ENCODE measurements at places on chromosomes 4 and X.

- DNase-seq, result peak; percentile 74
These were observed 39.3 kb downstream of the BMP3 start for GRCh38 chr4:81069706-81070331.

DNA sequence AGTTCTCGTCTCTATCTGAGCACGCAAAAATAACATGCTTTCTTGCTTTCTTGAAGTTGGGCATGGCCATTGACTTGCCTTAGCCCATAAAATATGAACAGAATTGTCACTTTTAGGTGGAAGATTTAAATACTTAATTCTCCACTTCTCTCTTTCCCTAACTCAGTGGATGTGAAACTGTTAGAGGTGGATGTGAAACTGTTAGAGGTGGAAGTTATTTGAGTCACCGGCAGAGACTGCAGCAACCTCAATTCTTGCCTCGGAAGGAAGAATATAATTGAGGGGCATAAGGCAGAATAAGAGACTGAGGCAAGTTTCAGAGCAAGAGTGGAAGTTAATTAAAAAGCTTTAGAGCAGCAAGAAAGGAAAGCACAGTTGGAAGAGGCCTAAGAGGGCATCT lies 2.8 kb upstream of the PARM1 start:
- DNase-seq, result no peak

DNA sequence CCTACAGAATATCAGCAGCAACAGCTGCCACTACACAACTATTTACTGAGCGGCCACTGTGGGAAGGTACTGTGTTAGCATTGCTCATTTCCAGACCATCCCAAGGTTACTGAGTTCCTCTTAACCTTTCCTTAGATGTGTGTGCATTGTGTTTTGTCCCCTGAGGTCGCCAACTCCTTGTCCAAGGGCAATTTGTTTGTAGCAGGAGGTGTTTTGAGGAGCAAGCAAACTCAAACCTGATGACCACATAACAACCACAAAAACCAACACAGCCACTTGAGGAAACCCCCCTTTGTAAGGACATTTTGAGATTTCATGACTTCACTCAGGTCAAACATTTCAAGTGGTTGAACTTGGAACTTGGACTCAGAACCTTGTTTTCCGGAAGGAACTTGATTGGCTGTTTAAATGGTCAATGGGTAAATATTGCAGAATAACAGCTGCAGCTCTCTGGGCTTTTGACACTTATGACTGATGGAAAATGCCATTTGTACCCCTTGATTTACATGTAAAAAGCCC lies 122.3 kb downstream of the MID1IP1 start:
- no peak for DNase-seq

DNA sequence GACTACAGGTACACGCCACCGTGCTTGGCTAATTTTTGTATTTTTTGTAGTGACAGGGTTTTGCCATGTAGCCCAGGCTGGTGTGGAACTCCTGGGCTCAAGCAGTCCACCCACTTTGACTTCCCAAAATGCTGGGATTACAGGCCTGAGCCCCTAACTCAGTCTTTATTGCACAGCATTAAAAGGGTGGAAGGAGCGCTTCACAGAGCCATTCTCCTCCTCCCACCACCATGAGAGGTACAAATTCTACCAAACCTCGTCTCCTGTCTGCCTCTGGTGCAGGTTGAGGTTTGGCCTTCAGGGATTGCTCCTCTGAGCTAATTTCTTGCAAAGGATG lies 52.3 kb downstream of the TLR10 start:
- no peak for DNase-seq

DNA sequence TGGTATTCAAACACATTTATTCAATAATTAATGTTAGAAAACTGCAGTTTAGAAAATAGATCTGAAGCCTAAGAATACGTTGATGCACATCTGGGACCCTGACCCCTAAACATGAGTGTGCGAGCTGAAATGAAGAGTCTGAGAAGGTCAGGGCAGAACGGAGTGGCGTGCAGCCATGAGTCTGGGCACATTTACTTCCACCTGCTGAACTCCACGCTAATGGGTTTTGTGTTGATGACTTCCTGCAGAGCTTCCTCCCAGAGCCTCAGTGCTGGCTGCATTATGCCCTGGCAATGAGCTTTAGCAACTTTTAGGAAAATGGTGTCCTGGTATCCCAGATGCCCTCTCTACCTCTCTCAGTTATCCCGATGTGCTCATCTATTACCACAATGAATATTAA lies 53.1 kb downstream of the FAM114A1 start:
- no peak for DNase-seq

Measured in WTC11 (cell line).